Small intestine (tissue), 16 donors: ENCODE measurements at places on chromosomes 3 and 15. TPM values are rescaled to one million over a fixed set of nuclear protein-coding genes. Genes with fewer than 3 reads are reported as not detected.

The EXD1 gene
- 0.27 TPM for polyA plus RNA-seq

- no peaks in the 10 kb centered on the region for H3K27me3 ChIP-seq
- no peak overlapping the region for H3K27ac ChIP-seq
- H3K36me3 ChIP-seq: no peaks in the 10 kb centered on the region
- no peak for DNase-seq
These were observed 433.3 kb downstream of the FOXP1 start for GRCh38 chr3:71149959-71150954.

DNA sequence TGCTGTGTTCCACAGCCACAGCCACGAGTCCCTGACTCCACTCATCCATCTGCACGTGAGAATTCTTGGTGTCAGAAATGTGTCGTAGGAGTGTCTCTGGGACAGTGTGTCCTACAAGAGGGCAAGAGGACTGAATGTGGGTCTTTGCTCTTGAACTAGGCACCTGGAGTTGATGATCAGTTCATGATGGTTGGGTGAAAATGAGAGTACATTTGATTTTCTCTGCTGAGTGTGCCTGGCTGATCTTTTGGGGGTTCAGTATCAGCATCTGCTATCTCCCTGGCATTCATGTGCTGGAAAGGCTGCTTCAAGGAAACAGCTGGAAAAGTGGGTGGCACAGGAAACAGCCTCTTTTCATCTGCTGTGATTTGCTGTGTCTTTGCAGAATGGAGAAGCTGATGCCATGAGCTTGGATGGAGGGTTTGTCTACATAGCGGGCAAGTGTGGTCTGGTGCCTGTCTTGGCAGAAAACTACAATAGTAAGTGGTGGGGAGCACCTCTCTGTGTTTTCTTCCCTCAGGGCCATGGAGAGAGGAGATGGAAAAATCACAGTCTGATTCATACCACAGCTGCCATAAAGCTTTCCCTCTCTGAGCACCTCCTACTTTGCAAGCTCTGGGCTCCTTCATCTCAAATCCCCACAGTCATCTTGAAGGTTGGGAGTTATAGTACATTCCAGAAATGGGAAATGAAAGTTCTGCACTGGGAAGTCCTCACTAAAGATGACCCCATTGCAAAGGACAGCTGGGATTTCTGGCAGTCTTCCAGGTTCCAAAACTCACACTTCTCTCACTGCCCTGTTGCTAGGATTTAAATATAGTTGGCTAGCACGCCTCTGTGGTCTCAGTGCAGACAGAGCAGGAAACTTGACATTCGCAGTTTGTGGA lies 17.8 kb downstream of the TF start:
- H3K4me1 ChIP-seq: no peaks in the 10 kb centered on the region
- peak; percentile 9 for DNase-seq
- no peak overlapping the region for H3K4me3 ChIP-seq
- no peak overlapping the region for H3K27ac ChIP-seq

The NR1I2 gene
- 105 TPM for polyA plus RNA-seq

DNA sequence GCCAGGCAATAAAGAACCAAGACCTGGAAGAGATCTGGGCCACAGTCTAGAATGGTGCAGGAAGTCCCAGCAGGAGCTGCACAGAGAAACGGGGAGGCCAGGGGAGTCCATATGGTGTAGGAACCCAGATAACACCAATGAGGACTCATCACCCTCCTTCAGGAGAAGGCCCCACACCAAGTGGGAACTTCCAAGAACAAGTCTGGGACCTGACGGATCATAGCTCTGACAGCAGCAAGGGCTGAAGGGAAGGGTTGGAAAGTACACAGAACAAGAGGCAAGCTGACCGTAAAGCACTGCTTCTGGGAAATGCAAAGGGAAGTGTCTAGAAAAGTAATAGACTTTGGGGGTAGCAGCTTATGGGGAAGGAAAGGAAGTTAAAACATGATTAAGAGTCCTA lies 34.5 kb downstream of the ANO10 start:
- DNase-seq: no peak
- H3K27ac ChIP-seq: no peak overlapping the region
- no peaks in the 10 kb centered on the region for H3K36me3 ChIP-seq
- no peak overlapping the region for H3K4me3 ChIP-seq
- no peaks in the 10 kb centered on the region for H3K4me1 ChIP-seq

DNA sequence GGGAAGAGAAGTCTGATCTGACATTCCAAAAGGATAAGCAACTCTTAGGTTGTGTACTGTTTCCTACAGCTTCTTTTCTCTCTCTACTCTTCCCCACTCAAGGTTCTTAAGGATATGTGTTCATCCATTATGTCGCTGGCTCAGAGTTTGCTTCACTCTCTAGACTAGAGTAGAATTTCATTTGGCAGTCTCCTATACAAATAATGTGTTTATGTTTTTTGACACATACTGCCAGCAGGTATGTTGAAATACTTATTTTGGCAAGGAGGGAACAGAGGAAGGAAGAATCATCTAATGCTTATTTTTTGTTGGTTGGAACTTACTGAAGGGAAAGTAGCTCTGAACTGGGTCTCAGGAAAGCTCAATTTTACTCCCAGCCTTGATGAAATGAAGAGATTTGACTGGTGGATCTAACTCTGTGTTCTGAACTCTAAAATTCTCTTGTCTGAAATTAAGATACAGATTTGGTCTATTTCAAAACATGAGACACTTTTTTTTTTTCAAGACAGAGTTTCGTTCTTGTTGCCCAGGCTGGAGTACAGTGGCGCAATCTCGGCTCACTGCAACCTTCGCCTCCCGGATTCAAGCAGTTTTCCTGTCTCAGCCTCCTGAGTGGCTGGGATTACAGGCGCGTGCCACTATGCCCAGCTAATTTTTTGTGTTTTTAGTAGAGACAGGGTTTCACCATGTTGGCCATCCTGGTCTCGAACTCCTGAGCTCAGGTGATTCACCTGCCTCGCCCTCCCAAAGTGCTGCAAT lies 7.6 kb upstream of the EMC3 start:
- no peaks in the 10 kb centered on the region for H3K4me1 ChIP-seq
- no peak overlapping the region for H3K27ac ChIP-seq
- no peak overlapping the region for H3K4me3 ChIP-seq

- peaks cover 24% of the 10 kb centered on the region for H3K36me3 ChIP-seq
- no peak overlapping the region for H3K27ac ChIP-seq
- no peak overlapping the region for H3K4me3 ChIP-seq
- H3K27me3 ChIP-seq: no peaks in the 10 kb centered on the region
- no peaks in the 10 kb centered on the region for H3K4me1 ChIP-seq
These were observed 32.9 kb downstream of the RNF111 start for GRCh38 chr15:59020322-59020721.

DNA sequence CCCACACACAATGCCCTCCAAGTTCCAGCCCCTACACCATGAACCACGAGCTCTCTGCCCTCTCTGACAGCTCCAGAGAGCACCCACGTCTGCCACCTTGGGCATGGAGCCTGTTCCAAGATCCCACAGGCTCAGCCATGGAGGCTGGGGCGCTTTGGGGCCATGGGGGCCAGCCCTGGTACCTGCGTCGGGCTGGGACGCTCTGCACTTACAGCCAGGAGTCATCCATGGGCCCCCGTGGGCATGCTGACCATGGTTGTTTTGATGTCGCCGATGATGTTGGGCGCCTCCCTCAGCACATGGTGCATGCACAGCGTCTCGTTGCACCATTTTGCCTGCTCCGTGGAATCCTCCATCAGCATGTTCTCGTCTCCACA lies 51.9 kb upstream of the UBE2Q2 start:
- H3K27me3 ChIP-seq: no peaks in the 10 kb centered on the region
- H3K27ac ChIP-seq: no peak overlapping the region
- no peaks in the 10 kb centered on the region for H3K36me3 ChIP-seq
- DNase-seq: no peak
- no peak overlapping the region for H3K4me3 ChIP-seq

- no peaks in the 10 kb centered on the region for H3K36me3 ChIP-seq
- H3K27me3 ChIP-seq: no peaks in the 10 kb centered on the region
- H3K4me1 ChIP-seq: no peaks in the 10 kb centered on the region
- H3K27ac ChIP-seq: no peak overlapping the region
These were observed 20.2 kb upstream of the BTLA start for GRCh38 chr3:112519424-112520001.

DNA sequence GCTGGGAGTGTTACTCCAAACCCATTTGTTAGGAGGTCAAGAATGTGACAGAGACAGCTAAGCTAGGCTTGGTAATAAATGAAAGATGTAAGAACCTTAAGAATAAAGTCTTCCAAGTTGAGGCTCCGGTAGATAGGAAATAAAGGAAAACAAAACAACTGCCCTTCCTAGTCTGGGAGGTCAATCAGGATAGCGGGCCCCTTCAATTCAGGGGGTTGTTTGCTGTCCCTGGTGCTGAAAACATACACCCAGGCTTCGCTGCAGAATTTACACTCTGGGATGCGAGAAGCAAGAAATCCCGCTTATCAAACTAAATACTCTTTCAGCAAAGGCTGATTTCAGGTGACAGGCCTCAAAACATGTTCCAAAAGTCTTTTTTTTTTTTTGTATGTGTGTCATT lies 393.4 kb downstream of the NTRK3 start:
- DNase-seq: no peak
- H3K4me1 ChIP-seq: no peaks in the 10 kb centered on the region
- H3K27me3 ChIP-seq: no peaks in the 10 kb centered on the region
- H3K27ac ChIP-seq: no peak overlapping the region
- no peaks in the 10 kb centered on the region for H3K36me3 ChIP-seq

The GOLGA8S gene
- polyA plus RNA-seq: 0.16 TPM

DNA sequence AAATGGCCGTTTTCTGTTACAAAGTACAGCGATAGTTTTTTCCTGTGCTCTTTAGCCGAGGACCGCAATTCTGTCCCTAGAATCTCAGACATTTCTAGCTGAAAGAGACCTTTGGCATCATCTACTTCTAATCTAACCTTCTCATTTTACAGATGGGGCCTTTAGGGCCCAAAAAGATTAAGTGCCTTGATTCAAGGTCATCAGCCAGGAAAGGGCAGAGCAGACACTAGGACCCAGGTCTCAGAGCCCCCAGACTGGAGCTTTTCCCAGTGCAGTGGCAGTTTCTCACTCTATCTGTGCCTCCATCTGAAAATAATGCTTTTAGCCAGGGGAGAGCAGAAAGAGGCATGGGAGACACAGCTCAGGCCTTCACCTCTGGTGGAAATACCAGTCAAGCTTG lies 20.6 kb downstream of the ABHD2 start:
- H3K4me3 ChIP-seq: no peak overlapping the region
- H3K36me3 ChIP-seq: peaks cover 18% of the 10 kb centered on the region
- peaks cover 17% of the 10 kb centered on the region for H3K4me1 ChIP-seq
- peak overlapping the region; percentile 84 for H3K27ac ChIP-seq

DNA sequence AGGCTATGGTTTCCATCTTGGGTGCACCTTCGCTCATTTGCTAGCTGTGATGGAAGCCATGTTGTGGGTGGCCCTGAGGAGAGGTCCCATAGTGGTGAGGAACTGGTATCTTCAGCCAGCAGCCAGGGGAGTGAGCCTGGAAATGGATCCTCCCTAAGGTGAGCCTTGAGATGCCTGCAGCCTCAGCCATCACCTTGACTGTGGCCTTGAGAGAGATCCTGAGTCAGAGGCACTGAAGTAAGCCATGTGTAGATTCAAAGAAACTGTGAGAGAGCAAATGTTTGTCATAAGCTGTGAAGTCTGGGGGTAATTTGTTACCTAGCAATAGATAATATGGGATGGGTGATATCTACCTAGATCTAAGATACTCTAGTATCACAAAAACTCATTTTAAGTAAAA lies 105.3 kb downstream of the SNRK start:
- no peak for DNase-seq
- no peaks in the 10 kb centered on the region for H3K27me3 ChIP-seq
- no peaks in the 10 kb centered on the region for H3K4me1 ChIP-seq

GRCh38 chr3:46663591-46664135 lies 29.8 kb downstream of the ALS2CL start:
- no peaks in the 10 kb centered on the region for H3K36me3 ChIP-seq
- H3K4me3 ChIP-seq: no peak overlapping the region
- H3K4me1 ChIP-seq: no peaks in the 10 kb centered on the region
- no peaks in the 10 kb centered on the region for H3K27me3 ChIP-seq
- no peak overlapping the region for H3K27ac ChIP-seq

The TMEM87A gene
- 10.5 TPM for polyA plus RNA-seq

DNA sequence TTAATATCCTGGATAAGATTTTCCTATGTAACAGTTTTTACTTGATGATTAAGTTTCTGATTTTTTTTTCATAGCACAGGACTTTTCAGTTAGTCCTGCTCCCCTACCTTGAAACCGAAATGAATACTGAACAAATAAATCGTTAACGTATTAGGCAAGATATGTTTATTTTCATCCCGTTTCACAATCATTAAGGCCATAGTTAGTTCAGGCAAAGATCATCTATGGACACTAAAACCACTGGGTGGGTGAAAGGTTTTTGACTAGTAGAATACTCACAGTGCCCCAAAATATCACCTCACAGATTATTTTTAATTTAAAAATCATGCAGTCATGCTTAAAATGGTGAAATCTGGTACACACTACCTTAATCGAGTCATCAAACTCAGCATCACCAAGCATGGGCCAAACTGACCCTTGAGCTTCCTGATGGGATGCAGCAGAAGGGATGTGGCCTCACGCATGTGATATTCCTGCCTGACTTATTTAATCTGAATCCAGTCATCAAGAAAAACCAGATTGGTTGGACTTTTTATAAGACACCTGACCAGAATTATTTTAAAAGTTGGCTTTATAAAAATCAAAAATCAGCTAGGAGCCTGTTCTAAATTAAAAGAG lies 365.0 kb downstream of the LPP start:
- H3K4me1 ChIP-seq: no peaks in the 10 kb centered on the region
- no peak for DNase-seq
- H3K36me3 ChIP-seq: no peaks in the 10 kb centered on the region
- H3K4me3 ChIP-seq: no peak overlapping the region
- no peak overlapping the region for H3K27ac ChIP-seq

DNA sequence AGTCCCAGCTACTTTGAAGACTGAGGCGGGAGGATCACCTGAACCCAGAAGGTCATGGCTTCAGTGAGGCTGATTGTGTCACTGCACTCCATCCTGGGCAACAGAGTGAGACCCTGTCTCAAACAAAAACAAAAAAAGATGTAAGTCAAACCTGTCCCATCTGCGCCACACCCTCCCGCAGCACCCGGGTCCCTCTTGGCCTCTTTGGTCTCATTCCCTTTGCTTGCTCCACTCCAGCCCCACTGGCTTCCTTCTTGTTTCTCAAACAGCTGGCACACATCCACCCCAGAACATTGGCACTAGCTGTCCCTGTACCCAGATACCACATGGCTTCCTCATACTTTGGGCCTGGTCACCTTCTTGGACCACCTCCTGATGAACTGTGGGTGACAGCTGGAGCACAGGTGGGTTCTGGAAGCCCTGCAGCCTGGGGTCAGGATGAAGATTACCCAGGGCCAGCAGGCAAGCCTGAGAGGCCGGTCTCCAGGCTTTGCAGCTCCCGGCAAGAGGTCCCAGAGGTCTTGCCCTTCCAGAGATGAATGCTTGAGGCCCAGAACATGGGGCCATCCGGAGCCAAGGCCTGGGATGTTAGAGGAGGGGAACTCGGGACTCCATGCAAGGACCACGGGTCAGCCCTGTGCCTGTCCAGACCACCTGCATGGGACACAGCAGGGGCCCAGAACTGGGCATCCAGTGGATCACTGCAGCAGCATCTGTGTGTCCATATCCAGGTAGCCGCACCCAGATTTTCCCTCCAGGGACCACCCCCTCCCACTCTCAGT lies 10.9 kb upstream of the GATA2 start:
- H3K4me1 ChIP-seq: no peaks in the 10 kb centered on the region
- no peak overlapping the region for H3K4me3 ChIP-seq

The ASB14 gene
- not detected for polyA plus RNA-seq

The PHLDB2 gene
- 17.8 TPM for polyA plus RNA-seq

GRCh38 chr15:29698030-29698701 lies 124.1 kb downstream of the TJP1 start:
- no peaks in the 10 kb centered on the region for H3K27me3 ChIP-seq
- peak; percentile 48 for DNase-seq
- H3K4me3 ChIP-seq: no peak overlapping the region
- H3K4me1 ChIP-seq: no peaks in the 10 kb centered on the region
